ENCODE measurements at places on chromosomes 2 and 18. TPM values are rescaled to one million over a fixed set of nuclear protein-coding genes. Genes with fewer than 3 reads are reported as not detected.

CNOT11 gene
- total RNA-seq = 32.5 TPM

GEN1 gene
- not detected for total RNA-seq

DNA sequence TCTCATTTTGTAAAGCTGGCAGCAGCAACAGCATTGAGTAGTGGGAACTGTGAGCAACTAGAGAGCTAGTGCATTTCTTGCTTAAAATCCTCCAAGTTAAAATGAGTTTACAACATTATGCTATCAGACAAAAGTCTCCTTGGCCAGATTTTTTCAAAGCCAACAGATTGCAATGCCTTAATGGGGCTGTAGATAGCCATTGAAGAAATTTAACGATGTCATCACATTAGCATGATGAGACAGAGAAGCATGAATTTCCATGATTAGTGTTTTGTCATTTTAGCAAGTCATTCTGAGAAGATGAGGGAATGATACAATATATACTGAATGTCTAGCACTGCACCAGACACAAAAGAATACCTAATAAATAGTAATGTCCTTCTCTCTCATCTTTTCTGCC, 307.5 kb upstream of the REG3G start:
- no peak overlapping the region for H3K4me3 ChIP-seq
- DNase-seq = no peak
- H3K4me1 ChIP-seq = no peaks in the 10 kb centered on the region
- no peaks in the 10 kb centered on the region for H3K36me3 ChIP-seq
- H3K27me3 ChIP-seq = no peaks in the 10 kb centered on the region
- no peak overlapping the region for H3K27ac ChIP-seq

- DNase-seq = no peak
- peak overlapping the region; percentile 38 for H3K4me3 ChIP-seq
- H3K27ac ChIP-seq = no peak overlapping the region
Measured at GRCh38 chr2:73203055-73203681, 794 bp downstream of the NOTO start.
